ENCODE measurements at places on chromosomes 2 and 18. TPM values are rescaled to one million over a fixed set of nuclear protein-coding genes. Genes with fewer than 3 reads are reported as not detected.

STAT4 gene
- total RNA-seq: 26.4 TPM

DNA sequence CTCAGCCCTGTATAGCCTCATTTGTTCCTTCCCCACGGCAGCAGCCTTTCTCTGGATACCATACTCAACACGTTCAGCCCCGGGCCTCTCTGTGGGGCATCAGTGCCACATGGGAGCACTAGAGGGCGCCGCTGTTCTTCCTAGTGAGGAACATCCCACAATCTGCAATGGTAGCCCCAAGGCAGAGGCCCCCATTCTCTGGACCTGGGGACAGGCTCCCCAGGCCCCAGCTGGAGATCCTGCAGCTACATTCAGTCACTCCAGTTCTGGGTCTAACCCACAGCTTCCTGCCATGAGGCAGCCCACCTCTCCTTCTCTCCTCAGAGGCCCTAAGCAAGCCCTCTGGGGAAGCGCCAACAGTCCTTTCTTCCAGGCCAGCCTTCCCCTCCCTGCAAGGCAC lies 14.2 kb upstream of the SFXN5 start:
- peak overlapping the region; percentile 23 for H3K27ac ChIP-seq
- peak; percentile 95 for DNase-seq
- no peak overlapping the region for H3K4me3 ChIP-seq

HOXD13 gene
- not detected for total RNA-seq

SCG2 gene
- not detected for total RNA-seq

INPP5D gene
- total RNA-seq: 172 TPM

Data from spleen (tissue), 13 donors.